ENCODE measurements at places on chromosomes 7 and 10. TPM values are rescaled to one million over a fixed set of nuclear protein-coding genes. Genes with fewer than 3 reads are reported as not detected.

DNA sequence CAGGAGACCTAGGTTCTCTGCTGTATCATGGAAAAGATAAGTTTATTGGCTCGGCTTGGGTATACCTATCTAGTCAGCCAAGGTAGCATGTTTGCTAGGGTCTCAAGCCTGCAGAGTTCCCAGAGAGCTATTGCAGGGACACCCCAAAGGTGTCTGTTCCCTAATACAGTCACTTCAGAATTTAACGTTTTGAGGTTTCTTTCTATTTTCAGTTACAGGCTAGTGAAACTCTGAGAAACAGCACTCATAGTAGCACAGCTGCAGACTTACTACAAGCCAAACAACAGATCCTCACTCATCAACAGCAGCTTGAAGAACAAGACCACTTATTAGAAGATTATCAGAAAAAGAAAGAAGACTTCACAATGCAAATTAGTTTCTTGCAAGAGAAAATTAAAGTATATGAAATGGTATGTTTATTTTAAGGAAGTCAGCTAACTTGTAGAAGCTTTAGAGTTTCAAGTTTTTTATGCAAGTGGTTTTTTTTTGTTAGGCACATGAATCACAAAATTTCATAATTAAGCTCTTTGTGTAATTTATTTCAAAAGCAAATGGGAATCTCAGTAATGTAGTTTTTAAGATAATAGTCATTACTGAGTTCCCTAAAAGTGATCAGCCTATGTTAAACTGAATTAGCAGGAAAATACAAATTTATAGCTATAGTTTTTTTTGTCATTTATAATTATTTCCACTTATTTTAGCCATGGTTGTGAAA is 54.9 kb downstream of the AKAP9 start:
- no peak for DNase-seq

The MBL2 gene
- not detected for total RNA-seq

DNA sequence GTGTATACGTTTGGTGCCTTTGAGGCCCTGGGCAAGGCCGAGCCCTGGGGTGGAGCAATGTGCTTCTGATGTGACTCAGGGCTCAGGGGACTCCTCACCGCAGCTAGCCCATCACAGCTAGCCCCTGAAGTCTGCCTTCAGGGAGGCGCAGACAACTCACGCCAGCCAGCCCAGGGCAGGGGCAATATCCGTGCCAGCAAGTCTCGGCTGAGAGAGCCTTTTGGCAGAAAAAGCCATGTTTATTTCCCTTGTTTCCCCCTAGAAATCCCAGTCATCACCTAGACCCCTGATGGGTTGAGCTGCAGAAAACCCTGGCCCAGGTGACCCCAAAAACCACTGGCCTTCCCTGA is 90.4 kb downstream of the CHST15 start:
- DNase-seq = no peak

- DNase-seq = no peak
Measured at GRCh38 chr10:23692736-23693135, 253.9 kb downstream of the OTUD1 start.
